ENCODE measurements at places on chromosomes 4 and X.

DNA sequence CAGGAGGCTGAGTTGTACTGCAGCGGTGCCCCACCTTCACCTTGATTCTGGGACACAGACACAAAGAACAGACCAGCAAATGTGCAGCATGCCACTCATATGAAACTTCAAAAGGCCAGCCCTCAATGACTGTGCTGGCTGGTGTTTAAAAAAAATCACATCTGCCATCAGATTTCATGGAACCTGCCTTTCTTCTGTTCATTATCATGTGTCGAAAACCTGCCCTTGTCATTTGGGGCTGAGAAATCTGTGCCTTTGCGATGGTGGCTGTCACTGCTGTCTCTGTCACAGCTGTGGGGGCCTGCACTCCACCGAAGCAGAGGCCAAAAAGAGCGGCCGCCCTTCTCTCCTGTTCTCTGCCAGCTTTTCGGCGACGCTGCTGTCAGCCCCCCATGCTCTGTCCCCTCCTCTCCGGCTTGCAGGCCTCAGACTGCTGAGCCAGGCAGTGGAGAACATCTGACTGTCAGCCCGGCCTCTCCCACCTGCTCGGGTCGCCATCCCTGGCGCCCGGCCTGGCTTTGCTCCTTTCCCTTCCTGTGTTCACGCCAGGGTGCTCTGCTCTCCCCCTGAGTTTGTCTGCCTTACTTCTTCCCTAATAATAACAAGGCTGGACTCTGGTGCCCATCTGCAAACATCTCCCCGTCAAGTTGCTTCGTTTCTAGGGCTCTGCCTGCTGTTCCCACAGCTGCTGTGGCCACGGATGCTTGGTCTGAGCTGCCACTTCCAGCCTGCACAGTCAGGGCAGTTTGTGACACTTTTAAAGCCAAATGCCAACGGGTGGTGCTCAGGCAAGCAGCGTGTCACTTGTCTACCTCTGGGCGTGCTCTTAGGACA, 355.2 kb downstream of the UNC5C start:
- no peak for DNase-seq

- no peak for DNase-seq
Measured at GRCh38 chr4:149095811-149096210, 653.6 kb upstream of the NR3C2 start.

- DNase-seq, result no peak
Measured at GRCh38 chr4:44760142-44760898, 34.0 kb upstream of the GNPDA2 start.

DNA sequence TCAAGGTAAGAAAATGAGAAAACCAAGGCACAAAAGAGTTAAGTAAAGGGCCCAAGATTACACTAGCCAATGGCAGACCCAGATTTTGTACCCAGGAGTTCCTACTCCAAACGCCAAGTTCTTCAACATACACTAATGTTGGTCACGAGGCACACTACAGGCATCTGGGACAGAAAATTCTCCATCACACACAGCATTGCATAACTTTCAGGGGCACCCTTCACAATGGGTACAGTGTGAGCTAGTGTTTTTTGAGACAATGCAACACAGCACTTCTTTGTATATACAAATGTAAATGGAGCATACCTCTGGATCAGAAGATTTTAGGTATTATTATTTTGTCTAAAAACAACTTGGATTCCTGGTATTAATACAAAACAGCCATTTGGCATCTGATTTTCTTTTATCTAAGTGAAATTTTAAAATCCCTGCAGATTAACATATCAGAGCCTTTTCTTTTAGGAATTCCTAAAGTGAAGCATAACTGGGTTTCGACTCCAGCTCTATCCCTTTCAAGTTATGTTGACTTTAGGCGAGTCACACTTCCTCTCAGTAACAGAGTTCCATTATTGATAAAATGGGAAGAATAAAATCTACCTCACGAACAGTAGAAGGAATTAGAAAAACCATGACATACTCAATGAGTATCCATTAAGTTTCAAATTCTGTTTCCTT, 41.1 kb downstream of the ADGRA3 start:
- no peak for DNase-seq

DNA sequence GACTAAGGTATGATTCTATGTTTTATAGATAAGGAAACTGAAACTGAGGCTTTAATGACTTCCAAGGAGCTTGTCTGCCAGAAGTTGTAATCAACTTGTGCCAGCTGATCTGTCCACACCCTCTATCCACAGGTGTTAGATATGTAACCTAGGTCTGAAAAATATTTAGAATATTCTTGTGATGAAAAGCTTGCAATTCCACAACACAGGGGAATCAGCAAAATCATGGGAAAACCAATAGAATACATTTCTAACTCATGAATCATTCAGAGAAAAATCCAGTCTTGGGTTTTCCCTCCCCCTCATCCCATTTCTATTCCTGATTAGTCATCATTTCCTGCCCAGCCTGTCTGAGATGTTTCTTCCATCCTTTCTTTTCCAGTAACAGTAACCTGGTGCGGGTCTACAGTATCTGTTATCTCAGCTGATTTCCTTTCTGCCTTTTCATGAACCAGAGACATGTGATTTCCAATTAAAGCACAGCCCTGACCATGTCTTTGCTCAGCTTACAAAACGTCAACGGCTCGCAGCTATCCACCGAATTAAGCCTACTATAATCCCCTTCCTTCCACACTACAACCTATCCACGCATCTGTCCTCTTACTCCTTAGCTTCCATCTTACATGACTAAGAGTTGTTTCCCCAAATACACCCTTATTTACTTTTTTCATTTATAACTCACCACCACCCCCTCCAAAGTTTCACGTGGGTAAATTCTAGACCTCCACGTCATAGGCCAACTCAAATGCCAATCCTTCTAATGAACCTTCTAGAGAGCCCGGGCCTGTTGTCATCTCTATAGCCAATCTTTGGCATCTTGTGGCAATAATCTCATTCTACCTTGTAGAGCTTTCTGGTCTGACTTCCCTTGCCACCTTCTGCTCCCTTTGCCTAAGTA, 961 bp upstream of the NOCT start:
- DNase-seq, result no peak

- DNase-seq, result no peak
Measured at GRCh38 chr4:73814679-73815078, 21.8 kb upstream of the CXCL6 start.

DNA sequence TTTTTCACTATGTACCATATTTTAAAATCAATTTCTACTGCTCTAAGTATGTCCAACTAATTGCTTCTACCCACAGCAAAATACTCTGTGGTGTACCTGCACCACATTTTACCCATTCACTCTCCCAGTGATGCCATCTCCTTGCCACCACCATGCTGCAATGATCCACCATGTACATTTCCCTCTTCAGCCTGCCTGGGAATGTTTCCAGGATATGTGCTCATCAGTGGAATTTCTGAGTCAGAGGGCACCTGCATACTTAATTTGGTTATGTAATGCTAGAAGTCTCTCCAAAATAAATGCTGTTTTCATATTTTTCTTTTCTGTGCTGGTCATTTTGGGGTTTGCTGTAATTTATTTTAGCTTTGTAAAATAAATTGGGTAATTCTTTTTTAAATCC, 33.2 kb upstream of the OCIAD2 start:
- DNase-seq, result no peak

DNA sequence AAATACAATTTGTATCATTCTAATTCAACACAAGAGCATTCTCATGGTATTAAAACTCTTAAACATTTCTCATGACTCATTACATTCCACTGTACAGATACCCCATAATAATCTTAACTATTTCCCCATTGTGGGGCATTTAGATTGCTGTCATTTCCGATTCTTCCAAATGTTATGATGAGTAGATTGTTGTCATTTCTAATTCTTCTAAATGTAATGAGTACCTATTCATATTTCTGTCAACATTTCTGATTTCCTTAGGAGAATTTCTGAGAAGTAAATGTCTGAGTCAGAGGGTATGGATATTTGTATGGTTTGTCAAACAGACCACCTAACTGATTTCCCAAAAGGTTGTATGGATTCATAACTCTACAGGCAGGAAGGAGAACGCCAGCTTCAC, 8.3 kb downstream of the S100G start:
- no peak for DNase-seq

DNA sequence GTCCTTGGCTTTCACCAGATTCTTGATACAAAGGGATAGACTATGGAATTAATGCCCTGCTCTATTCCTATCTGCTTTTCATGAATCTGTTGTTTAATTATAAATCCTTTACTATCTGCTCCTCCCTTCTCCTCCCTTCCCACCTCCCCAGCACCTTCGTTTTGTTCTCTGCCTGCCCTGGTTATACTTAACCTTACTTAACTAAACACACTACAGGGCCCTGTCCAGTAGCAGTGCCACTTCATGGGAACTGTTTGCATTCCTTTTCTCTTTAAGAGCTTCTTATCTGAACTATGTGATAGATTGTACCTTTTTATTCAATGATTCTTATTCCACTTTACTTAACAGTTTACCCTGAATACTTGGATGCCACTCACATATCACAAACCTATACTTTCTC, 830 bp downstream of the HOPX start:
- no peak for DNase-seq

- no peak for DNase-seq
Measured at GRCh38 chrX:44596277-44596676, 53.6 kb upstream of the FUNDC1 start.

DNA sequence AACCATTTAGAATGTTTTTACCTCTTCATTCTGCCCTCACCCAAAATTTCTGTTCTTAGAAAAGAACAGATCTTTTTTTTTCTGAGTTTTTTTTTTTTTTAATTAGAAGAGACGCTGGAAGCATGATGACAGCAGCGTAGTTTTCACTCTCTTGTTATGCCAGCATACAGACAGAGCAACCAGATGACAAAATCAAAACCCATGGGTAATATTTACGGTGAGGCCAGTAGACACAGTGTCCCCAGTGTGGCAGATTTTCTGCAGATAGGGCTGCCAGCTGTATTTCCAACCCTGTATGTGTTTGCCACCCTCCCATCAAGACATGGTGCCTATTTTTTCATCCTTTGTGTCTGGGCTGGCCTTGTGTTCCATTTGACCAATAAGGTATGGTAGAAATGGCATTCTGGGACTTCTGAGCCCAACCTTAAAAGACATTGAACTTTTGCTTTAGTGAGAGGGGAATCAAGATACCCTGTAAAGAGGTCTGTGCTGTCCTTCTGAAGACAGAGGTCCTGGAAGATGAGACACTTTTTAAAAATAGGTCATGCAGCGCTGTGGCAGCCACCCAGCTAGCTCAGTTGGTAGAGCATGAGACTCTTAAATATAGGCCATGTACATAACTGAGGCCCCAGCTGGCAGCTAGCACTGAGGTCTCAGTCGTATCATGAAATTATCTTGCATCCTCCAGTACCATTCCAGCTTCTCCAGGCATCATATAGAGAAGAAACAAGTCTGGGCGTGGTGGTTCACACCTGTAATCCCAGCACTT, 6.7 kb upstream of the ZNF41 start:
- DNase-seq, result no peak

DNA sequence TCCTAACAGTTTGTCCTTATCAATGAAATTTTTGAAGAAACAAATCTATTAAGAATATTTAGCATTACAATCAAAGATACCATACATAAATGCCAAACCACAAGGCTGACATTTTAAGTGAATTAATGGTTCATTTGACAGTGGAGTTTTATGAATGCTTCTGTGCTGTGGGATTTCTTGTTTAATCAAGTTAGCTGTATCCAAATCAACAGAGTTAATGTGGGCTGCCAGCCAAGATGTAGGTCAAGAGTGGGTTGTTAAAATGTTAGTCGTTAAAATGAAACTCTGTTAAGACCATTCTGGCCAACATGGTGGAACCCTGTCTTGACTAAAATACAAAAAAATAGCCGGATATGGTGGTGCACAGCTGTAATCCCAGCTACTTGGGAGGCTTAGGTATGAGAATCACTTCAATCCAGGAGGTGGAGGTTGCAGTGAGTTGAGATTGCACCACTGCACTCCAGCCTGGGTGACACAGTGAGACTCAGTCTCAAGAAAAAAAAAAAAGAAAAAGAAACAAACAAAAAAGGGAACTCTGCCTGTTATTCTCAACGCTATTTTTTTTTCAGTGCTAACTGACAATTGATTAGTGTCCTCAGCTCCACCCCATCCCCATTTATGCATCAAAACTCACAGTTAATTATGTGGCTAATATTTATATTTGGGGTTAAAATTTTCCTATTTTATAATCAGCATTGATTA, 20.2 kb downstream of the GPAT3 start:
- DNase-seq, result no peak

- no peak for DNase-seq
Measured at GRCh38 chr4:150973626-150974251, 41.3 kb downstream of the LRBA start.

- DNase-seq, result no peak
Measured at GRCh38 chr4:155497306-155497705, 120.5 kb upstream of the MAP9 start.

- DNase-seq, result no peak
Measured at GRCh38 chr4:7135389-7135746, 57.0 kb upstream of the SORCS2 start.

- no peak for DNase-seq
Measured at GRCh38 chr4:89353514-89353913, 45.9 kb upstream of the GPRIN3 start.

DNA sequence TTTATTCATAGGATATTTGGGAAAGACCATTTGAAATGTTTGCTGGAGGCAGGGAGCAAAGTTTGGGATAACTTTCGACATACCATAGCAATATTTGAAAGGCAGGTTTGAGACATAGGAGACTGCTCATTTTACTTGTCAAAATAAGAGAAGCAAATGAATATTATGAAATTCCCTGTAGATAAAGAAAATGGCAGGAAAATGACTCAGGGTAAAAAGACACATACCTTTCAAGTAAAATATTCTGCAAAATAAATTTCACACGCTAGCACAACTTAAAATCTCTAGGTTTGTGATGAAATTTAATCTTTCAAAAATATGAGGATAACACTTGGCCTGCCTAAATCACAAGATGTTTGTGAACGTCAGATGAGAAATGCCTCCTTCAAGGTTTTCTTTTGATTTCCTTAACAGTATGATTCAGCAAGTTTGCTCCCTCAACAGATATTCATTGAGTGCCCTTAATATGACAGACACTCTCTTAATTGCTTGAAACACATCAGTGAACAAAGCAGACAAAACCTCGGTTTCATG, 6.6 kb downstream of the TMEM156 start:
- DNase-seq, result no peak

DNA sequence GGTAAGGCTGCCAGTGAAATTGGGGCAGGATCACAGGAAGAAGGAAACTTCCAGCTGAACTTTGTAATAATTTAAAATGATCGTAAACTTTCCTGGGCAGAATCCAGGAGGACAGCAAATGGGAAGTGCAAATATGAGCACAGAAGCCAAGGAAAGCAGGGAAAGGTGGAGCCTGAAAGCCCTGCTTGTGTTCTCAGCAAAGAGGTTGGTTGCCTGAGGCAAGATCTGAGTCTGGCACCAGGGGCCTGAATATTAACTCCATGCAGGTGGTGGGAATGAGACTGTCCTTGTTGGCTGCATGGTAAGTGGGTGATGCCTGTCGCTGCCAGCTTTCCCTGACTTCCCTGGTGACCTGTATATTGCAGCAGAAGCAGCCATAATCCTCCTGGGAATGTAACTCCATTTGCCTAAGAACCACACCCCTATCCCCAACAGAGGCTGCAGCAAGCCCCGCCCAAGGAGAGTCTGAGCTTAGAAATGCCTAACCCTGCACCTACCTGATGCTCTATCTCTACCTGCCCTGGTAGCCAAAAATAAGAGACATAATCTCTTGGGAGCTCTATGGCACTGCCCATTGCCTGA, 132.0 kb upstream of the HDX start:
- no peak for DNase-seq

GRCh38 chr4:68465058-68465457, 17.8 kb downstream of the TMPRSS11E start:
- no peak for DNase-seq
